ENCODE measurements at places on chromosomes 6 and 20.

- DNase-seq = no peak
These were observed 575 bp upstream of the CNR1 start for GRCh38 chr6:88166493-88167351.

DNA sequence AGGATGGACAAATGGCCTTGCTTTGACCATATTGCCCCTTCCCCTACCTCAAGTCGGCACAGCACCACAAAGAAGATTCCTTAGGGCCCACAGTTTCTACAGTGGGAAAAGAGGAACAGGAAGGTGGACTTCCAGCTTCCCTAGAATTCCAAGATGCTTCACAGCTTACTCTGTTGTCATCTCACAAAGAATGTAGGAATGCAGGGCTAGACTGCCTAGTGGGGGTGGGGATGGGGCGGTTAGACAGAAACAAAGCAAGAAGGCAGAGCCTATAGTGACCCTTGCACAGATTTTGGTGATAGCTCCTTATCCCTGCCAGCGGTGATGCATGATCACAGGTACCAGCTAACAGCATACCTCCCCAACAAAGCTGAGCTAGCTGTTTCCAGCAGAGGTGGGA lies 607.6 kb upstream of the MAN1A1 start:
- DNase-seq = no peak

DNA sequence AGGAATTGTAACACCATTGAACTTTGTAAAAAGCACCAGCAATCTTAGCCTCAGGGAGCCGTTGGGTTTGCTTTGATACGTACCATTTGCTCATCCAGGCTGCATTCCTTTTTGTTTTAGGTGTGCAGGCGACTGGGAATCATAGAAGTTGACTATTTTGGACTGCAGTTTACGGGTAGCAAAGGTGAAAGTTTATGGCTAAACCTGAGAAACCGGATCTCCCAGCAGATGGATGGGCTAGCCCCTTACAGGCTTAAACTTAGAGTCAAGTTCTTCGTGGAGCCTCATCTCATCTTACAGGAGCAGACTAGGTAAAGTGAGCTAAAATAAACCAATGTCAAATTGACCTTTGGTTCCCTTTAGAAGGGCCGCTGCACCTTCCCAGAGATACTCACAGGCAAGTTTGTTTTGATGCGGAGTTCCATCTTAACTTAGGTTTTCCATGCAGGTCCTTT lies 1.6 kb downstream of the MYLIP start:
- DNase-seq = no peak

GRCh38 chr20:18213002-18213401 lies 75.3 kb upstream of the ZNF133 start:
- no peak for DNase-seq

DNA sequence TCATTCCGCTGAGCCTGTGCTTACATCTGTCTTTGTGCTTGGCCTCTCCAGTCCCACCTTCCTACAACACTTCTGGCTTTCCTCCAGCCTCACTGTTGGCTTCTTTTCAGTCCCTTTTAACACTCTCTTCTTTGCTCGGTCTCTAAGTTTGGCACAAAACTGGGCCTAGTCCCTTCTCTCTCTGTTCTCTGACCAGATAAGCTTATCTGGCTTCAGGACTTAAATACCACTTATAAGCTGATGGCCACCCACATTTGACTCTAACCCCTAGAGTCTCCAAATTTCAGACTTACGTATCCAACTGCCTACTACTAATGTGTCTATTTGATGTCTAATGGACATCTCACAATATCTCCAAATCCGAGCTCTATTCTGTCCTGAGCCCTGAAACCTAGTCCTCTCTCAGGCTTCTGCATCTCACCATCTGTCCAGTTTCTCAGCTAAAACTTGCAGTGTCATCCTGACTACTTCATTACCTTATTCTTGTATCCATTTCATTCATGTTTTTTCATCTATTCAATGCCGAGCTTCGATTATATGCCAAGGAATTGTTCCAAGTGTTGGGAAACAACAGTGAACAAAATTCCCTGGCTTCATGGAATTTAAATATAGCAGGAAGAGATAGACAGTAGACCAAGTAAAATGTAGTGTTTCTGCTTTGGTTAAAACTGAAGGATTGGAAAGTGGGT lies 40.1 kb downstream of the TBPL1 start:
- no peak for DNase-seq

DNA sequence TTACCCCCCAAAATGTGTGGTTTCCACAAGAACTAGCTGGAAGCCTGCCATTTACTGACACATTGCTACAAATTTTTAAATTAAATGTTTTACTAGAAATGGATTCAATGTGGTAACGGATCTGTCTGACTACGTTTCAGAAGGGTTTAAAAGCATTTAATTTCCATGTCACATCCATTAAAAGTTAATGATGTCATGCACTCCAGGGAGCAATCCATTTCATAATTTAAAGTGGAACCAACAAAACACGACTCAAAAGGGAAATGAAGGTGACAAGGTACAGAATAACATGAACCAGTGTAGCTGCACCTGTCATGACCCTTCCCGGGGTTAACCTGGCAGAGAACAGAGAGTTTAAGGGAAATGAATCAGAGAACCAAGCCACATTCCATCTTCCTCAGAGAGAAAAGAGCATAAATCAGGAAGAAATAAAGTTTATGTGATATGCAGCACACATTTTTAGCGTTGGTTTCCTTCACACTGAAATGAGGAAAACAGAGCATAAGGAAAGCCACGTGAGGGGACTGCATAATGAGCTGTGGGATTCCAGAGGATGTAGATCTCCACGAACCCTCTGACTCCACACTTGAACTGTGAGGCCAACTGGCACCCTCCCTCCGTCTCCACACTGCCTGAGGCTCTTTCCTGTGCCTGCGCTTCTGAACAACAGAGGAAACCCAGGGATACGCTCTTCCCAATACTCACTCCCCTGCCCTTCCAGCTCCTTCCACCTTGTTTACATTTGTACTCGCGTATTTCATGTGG lies 170.3 kb upstream of the AHI1 start:
- DNase-seq = no peak

DNA sequence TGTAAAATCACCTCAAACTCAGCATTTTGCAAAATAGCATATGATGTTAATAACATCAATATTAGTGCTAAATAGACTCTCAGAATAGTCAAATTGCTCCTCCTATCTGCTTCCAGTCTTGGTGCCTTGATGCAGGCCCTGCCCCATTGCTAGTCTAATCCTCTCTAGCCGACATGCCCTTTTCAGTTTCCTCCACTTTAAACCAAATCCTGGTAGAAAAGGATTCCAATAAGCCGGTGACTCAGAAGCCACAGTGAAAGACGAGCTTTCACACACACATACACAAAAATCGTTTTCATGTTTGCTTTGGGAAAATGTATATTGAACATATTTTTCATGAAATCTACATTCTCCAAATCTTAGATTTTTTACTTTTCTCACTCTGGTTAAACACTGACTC lies 203.1 kb downstream of the LMBRD1 start:
- no peak for DNase-seq

GRCh38 chr6:108983151-108983550 lies 111.5 kb downstream of the SESN1 start:
- no peak for DNase-seq

- no peak for DNase-seq
These were observed 44.6 kb downstream of the HIVEP2 start for GRCh38 chr6:142900227-142900971.

GRCh38 chr6:144712541-144712940 lies 427.4 kb downstream of the UTRN start:
- DNase-seq = no peak

DNA sequence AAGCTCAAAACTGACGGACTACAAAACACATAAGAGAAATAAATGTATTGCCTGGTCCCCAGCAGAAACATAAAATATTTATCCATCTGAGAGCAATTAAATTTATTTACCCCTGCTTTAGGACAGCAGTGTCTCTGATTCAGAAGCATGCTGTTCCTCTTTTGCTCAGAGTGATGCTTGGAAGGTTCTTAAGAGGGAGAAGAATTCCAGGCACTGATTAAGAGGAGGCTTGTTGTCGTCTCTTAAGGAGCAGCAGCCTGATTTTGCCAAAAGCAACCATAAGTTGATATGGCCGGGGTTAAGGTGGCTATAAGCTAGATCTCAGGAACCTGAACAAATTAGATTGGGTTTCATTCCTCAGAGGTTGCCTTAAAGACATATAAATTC lies 25.8 kb downstream of the CAP2 start:
- DNase-seq = no peak

- no peak for DNase-seq
These were observed 45.5 kb downstream of the STX11 start for GRCh38 chr6:144195671-144196270.

- no peak for DNase-seq
These were observed 19.9 kb downstream of the KCNK5 start for GRCh38 chr6:39209360-39209811.

GRCh38 chr6:80742481-80742880 lies 636.0 kb downstream of the BCKDHB start:
- no peak for DNase-seq

DNA sequence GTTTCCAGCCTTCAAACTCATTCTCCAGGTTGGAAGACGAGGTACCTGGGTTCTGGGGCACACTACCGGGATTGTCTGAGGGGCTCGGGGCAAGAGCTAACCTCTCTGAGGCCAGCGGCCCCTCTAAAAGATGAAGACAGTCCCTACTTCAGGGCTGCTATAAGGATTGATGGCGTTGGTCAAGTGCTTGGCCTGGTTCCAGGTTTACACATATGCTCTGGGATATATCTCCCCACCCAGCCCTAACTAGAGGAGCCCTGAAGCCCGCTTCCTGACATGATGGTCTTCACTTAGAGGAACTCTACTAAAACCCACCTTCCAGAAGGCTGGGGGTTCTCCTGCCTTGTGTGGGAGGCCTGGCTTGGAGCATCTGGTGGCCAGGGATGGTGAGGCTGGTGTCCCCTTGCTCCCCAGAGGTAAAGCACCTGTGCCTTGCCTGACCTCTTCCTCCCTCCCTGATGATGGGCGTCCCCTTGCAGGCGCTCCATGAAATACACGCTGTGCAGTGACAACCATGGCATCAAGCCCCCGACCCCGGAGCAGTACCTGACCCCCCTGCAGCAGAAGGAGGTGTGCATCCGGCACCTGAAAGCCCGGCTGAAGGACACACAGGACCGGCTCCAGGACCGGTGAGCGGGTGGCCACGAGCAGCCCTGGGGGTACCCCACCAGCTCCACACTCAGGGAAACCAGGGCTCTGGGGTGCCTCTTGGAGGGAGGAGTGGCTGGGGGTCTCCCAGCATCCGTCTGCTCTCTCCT lies 28.7 kb downstream of the SDCBP2 start:
- no peak for DNase-seq

- no peak for DNase-seq
These were observed 67.1 kb upstream of the KCNQ5 start for GRCh38 chr6:72554761-72555221.

DNA sequence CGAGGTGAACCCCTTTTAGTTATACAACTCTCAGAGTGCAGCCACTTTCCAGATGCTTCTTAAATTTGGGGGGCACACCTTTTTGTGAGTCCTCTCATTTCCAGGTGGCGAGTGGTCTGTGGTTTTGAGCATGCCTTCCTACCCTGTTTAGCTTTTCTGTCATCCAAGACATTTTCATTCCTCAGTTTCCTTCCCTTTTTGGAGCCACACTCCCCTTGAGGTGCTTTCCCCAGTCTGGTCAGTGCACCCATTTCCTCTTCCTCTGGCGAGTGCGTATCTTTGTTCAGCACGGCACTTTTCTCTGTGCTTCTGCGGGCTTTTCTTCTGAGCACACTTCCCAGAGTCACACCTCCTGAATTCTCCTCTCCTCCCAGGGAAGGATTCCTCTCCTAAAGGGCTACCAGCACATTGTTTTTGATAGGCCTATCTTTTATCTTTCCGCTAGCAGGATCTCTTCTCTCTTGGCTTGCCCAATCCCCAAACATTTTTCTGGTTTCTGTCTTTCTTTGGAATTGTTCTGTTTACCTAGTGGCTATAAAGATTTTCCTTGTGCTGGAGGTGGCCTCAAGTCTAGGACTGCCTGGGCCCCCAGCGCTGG lies 1.4 kb downstream of the PHF20 start:
- DNase-seq = no peak

- DNase-seq = no peak
These were observed 20.5 kb downstream of the COL20A1 start for GRCh38 chr20:63313349-63314014.

All from stimulated activated CD4-positive, alpha-beta T cell treated with anti-CD3 and anti-CD28 coated beads, Interleukin-4, amount 100 ng/mL, for 48 hours (primary cell).